ENCODE measurements at places on chromosomes 7 and 10.

- no peak for DNase-seq
Measured at GRCh38 chr10:132840698-132841614, 55.0 kb upstream of the NKX6-2 start.

DNA sequence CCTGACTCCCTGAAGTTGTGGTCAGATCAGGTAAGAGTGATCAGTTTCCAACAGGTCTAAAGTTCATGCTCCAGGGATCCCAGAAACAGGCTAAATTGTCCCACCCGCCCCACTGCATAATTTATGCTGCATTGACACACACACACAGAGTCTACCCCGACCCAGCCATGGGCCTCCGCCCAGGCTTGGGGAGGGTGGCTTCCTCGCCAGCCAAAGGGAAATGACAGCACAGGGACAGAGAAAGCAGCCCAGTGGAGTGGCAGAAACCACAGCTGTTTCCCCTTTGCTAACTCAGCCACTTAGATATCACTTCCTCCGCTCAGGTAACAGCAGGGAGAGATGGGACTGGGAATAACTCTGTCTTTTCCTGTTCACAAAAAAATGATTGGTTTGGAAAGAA lies 9.4 kb downstream of the SH3PXD2A start:
- no peak for DNase-seq

- no peak for DNase-seq
Measured at GRCh38 chr7:48901966-48902365, 22.4 kb upstream of the CDC14C start.

DNA sequence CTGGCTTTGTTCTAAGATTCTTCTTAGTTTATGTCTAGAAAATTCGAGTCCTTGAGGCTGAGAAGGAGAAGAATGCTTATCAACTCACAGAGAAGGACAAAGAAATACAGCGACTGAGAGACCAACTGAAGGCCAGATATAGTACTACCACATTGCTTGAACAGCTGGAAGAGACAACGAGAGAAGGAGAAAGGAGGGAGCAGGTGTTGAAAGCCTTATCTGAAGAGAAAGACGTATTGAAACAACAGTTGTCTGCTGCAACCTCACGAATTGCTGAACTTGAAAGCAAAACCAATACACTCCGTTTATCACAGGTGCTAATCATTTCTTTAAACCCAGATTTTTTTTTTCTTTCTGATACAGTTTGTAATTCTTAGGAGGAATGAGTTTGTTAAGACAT lies 6.7 kb downstream of the CEP55 start:
- no peak for DNase-seq

- no peak for DNase-seq
Measured at GRCh38 chr7:37220664-37221063, 228.0 kb downstream of the ELMO1 start.

DNA sequence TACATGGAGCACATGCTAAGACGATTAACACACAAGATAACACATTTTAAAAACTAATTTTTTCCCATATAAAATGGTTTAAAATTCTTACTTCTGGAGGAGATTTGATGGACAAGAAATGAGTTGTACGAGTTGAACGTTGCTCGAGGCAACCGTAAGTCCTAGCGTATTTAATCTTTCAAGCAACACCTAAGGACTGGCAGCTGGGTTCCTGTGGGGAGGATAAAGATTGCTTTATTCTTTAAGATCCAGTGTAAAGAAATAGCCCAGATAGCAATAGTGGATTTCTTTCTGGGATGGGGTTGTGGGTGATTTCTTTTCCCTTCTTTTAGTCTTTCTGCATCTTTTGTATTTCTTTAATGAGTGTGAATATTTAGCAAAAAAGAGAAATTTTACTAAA lies 9.8 kb downstream of the TBXAS1 start:
- DNase-seq: no peak

DNA sequence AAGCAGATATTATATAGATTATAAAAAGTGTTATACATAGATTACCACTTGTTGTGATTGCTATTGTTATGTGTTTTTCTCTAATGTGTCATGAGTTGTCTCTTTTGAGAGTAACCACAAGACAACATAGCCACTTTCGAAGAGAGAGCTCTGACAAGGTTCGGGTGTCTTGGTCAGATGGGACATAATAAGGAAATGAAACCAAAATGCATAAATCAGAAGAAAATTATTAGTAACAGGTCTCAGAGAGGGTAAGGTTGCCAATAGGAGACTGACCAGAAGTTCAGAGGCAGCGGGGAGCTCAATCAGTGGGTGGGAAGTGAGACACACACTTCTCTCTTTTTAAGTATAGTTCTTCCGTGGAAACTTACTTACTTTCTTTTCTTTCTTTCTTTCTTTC lies 639.2 kb upstream of the POT1 start:
- no peak for DNase-seq

- DNase-seq: no peak
Measured at GRCh38 chr10:10872035-10872673, 145.5 kb upstream of the CELF2 start.
